ENCODE measurements at places on chromosomes 11 and 22. TPM values are rescaled to one million over a fixed set of nuclear protein-coding genes. Genes with fewer than 3 reads are reported as not detected.

Gene TPBGL
- not detected for total RNA-seq

Gene CEP126
- total RNA-seq: 1.6 TPM

Gene KRTAP5-8
- not detected for total RNA-seq

Gene PLAAT2
- total RNA-seq: 0.12 TPM

Gene TTC12
- 23.2 TPM for total RNA-seq

Gene CHRM1
- not detected for total RNA-seq

Gene THAP12
- 58.5 TPM for total RNA-seq

Gene PATE2
- total RNA-seq: 0.22 TPM

Gene P2RY6
- 0.12 TPM for total RNA-seq

Gene VWCE
- total RNA-seq: 0.11 TPM

Gene TMEM138
- 15.4 TPM for total RNA-seq

Gene GAL3ST3
- total RNA-seq: not detected

Gene HNRNPUL2
- total RNA-seq: 9.6 TPM

Gene MAJIN
- total RNA-seq: not detected

Gene SLC22A8
- total RNA-seq: under 0.01 TPM

Gene OR2D2
- 1.5 TPM for total RNA-seq

Gene DKK3
- total RNA-seq: 253 TPM

Gene SAA4
- total RNA-seq: not detected

Gene MMP3
- total RNA-seq: 54.4 TPM

Gene ARHGAP20
- total RNA-seq: 3.6 TPM

Gene MAPK8IP2
- total RNA-seq: 0.37 TPM

Gene TENM4
- 51.9 TPM for total RNA-seq

Gene CHRDL2
- not detected for total RNA-seq

Gene ANKK1
- total RNA-seq: under 0.01 TPM

Gene TMEM126A
- total RNA-seq: 68.8 TPM

Gene KCNK4
- total RNA-seq: not detected

Gene CASP5
- total RNA-seq: not detected

Gene DAGLA
- total RNA-seq: 3.8 TPM

Gene CALCB
- 0.12 TPM for total RNA-seq

Gene MMP1
- 221 TPM for total RNA-seq

Gene CCDC34
- total RNA-seq: 4.7 TPM

Gene OR52H1
- total RNA-seq: 1.1 TPM

Gene GGTLC2
- not detected for total RNA-seq

Gene FLRT1
- 0.12 TPM for total RNA-seq

Gene CREBZF
- 55.0 TPM for total RNA-seq

Gene BSCL2
- 39.5 TPM for total RNA-seq

Gene COMMD9
- total RNA-seq: 23.1 TPM

Gene EFCAB6
- 3.6 TPM for total RNA-seq

Gene OR52N4
- total RNA-seq: not detected

Gene TMEM191C
- 0.66 TPM for total RNA-seq

Gene OR5J2
- not detected for total RNA-seq

Gene LMO1
- total RNA-seq: not detected

Gene PEX26
- 20.1 TPM for total RNA-seq

Gene F2
- total RNA-seq: not detected

Gene FIBP
- total RNA-seq: 185 TPM

All from uterine smooth muscle cell (primary cell).